ENCODE measurements at places on chromosomes 13 and 19. TPM values are rescaled to one million over a fixed set of nuclear protein-coding genes. Genes with fewer than 3 reads are reported as not detected.

Gene GNG7
- 0.65 TPM for total RNA-seq

Gene GFY
- total RNA-seq: not detected

Gene FBL
- total RNA-seq: 105 TPM

Gene CYP4F3
- total RNA-seq: not detected

Gene MEIOSIN
- not detected for total RNA-seq

Gene CEACAM8
- total RNA-seq: not detected

Gene ERICH4
- total RNA-seq: not detected

Gene ZNF610
- 2.3 TPM for total RNA-seq

Gene CLEC17A
- total RNA-seq: 0.09 TPM

Gene GARIN5A
- not detected for total RNA-seq

Gene TBXA2R
- 0.49 TPM for total RNA-seq

Gene ZNF492
- not detected for total RNA-seq

Gene RDH8
- total RNA-seq: not detected

Gene GPC6
- 92.6 TPM for total RNA-seq

Measured in fibroblast of the aortic adventitia (primary cell).